Cerebellar cortex (tissue), 1 donor: ENCODE measurements at places on chromosomes 2 and 18.
A peak's percentile ranks its signal among the peaks of the same experiment; 100 is the strongest.

DNA sequence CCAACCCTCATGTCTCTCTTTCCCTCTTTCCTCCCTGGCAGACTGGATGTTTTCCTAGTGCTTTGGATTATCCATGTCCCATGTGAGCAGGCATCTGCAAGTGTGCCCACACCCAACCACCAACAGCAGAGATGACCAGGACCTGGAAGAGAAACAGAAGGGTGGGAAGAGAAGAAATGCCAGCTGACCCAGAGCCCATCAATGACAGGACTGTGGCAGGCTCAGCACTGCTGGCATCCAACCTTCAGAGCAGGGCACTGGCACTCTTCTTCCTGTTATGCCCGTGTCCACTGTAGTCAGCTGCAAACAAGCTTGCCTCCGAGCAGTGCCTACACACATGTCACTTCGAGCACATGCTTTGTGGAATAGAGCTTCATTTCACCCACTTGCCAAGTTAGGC, 121.1 kb downstream of the TANC1 start:
- peak; percentile 83 for DNase-seq

DNA sequence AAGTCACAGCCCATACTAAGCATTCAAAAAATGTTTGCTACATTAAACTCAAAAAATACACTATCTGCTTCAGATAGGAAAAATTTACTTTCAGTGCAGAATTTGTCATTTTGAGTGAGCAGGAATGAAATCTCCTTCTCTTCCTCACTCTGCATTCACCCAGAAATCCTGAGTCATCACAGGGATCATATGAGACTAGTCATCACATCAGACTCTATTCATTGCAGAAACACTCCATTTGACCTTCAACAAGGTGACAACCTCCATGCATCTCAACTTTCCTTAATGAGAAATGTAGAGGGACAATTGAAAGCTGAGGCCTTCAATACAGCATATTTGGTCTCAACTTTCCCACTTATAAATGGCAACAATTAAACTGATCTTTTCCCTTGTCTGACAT, 130.4 kb upstream of the CYP26B1 start:
- no peak for DNase-seq

DNA sequence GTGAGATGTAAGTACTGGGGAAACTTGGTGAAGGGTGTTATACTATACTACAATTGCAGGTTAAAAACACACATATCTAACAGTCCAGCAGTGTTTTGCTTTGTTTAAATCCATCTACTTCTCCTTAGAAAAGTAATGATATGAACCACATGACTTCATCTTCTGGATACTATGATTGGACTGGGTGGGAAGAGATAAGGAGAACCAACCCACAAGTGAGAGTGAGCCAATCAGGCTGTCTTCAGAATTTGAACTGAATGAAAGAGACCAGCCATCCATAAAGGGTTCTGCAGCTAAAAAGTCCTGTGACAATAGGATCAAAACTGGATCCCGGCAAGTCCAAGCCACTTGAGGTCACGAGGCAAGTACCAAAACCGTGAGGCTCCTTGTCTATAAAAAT, 46.6 kb downstream of the KANSL3 start:
- no peak for DNase-seq

- DNase-seq: no peak
Measured at GRCh38 chr2:205656941-205657340, 25.4 kb upstream of the NRP2 start.

GRCh38 chr18:74444104-74444503, 13.0 kb downstream of the DIPK1C start:
- no peak for DNase-seq

- DNase-seq: no peak
Measured at GRCh38 chr2:71323386-71323785, 8.2 kb upstream of the ZNF638 start.

- DNase-seq: no peak
Measured at GRCh38 chr2:78154586-78154985, 632.4 kb upstream of the LRRTM4 start.

DNA sequence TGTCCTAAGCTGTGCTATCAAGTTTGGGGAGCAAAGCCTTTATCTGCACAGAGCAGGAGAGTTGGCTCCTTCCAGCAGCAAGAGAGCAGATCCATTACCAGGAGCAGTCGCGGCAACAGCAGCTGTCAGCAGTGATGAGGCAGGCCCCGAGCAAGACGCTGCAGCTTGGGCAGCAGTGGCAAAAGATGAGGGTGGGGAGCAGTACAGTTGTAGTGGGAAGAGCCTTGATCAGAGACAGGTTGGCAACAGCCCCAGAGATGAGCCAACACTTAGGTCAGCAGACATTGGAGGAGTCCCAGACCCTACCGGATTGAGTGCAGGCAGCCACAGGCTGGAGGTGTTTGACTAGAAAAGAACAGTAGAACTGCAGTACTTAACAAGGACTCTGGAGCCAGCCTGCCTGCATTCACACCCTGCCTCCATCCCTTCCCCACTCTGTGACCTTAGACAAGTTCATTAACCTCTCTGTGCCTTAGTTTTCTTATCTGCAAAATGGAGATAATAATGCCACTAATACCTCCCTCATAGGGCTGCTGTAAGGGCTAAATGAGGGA, 117.1 kb upstream of the SERTAD2 start:
- DNase-seq: peak; percentile 17

DNA sequence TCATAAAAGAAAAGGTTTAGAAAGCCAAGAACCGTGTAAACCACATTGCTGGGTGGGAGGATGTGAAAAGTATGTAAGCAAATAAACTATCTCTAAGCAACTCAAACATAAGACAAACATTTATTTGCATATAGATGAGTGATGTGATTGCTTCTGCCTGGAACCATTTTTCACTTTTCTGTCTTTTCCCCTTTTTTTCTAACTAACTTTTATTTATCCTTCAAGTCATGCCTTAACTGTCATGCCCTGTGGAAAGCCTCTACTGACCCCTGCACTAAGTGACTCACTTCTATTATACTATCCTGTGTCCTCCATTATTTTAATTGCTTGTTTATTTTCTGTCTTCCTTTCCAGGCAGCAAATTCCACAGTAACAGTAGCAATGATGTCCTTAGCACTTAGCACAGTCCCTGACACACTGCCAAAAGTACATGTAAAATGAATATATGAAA, 87.5 kb upstream of the CTAGE1 start:
- DNase-seq: no peak

- DNase-seq: no peak
Measured at GRCh38 chr2:11103984-11104793, 51.1 kb upstream of the SLC66A3 start.
